Activated T-helper 1 cell treated with Interleukin-2 at 50 U/mL for 16 hours (primary cell): ENCODE measurements at places on chromosomes 6 and 20.

DNA sequence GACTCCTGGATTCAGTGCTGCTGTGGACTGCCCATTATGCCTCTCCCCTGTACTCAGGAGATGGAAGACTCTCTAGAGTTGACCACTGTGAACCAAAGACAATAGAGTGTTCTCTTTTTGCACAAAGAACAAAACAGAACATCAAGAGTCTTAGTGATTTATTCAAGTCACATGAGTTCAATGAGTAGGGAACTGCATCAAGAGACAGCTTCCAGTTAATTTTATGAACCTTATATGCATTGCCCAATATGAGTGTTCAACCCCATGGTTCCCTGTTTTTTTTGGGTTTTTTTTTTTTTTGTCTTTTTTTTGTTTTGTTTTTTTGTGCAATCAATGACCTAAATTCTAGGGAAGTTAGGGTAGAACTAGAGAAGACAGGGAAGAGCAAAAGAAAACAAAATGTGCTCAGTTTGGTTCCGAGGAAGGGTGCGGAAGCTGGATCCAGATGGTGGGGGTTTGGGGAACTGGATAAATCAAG is 224.3 kb downstream of the MAFB start:
- no peak for DNase-seq

DNA sequence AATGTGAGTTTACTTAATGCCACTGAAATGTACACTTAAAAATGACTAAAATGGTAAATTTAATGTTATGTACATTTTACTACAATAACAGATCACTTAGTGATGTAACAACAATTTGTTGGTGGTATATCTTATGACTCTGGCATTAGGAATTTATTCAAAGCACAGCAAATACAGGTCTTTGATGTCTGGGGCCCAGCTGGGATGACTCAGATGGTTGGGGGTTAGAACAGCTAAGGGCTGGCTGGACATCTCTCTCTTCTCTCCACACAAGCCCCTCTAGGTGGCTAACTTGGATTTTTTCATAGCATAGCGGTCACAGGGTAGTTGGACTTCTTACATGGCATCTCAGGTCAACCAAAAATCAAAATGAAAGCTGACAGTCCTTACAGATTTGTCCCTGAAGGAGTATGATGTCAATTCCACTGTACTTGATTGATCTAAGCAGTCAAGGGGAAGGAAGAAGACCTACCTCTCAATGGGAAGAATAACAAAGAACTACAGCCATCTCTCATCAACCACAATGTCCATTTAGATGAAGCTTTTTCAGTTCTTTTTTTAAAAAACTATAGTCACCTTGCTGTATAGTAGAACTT is 37.5 kb upstream of the LCA5 start:
- no peak for DNase-seq

GRCh38 chr6:75656479-75656878 is 54.8 kb downstream of the SENP6 start:
- no peak for DNase-seq

- DNase-seq, result no peak
Measured at GRCh38 chr6:137283940-137284810, 65.0 kb upstream of the IFNGR1 start.

- DNase-seq, result no peak
Measured at GRCh38 chr6:136757150-136757549, 35.1 kb downstream of the MAP3K5 start.

DNA sequence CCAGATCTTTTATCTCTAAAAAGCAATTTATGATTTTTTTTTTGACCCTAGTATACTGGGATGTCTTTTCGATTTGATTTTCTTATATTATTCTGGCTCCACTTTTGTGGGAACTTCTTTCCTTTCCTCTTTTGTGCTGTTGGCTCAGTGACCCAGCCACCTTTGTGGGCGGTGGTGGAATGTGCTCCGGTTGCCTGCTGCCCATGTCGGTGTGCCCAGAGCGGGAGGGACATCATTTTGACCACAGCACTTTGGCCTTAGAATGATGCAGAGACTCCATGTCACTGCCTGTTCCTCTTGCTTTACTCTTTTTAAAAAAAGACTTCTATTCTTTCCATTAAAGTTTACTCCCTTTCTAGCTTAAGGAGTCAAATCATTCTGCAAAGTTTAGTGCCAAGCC is 198.0 kb downstream of the FARS2 start:
- DNase-seq, result no peak

DNA sequence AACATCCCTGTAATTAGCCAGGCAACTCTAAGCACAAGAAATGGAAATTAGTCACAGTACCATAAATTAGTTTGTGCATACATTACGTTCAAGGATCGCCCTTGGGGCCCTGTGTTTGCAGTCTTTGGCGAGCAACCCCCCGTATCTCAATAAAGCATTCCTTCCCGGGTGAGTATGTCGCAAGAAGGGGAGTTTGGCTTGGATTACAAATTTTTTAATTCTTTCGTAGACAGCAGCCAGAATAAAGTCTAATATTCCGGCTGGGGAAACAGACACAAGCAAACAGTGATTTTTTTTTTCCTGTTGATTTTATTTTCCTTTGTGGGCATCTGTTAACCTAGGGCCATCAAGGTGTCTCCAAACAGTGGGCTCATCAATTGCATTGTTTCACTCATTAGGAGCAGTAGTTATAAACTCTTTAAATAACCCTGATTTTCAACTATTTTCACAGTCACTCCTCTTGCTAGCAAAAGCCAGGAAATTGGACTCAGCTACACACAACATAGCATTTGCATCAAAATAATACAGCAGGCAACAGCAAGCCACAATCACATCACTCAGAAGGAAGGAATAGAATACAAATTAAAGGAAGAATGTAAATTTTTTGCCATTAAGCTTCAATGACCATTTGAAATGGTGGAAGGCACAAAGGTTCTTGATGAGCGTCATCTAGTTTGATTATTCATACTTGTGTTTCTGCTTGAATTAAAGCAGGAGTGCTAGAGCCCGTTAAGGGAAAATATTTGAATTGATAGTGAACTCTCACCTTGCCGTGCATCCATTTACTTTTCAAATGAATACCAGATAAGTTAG is 85.3 kb downstream of the LINC00237 start:
- DNase-seq, result no peak
